ENCODE measurements at places on chromosomes 3 and 15.

GRCh38 chr3:61926923-61927322 lies 365.6 kb downstream of the PTPRG start:
- DNase-seq, result no peak

- DNase-seq, result no peak
Observed at GRCh38 chr3:152841131-152841530, 6.2 kb downstream of the P2RY1 start.

DNA sequence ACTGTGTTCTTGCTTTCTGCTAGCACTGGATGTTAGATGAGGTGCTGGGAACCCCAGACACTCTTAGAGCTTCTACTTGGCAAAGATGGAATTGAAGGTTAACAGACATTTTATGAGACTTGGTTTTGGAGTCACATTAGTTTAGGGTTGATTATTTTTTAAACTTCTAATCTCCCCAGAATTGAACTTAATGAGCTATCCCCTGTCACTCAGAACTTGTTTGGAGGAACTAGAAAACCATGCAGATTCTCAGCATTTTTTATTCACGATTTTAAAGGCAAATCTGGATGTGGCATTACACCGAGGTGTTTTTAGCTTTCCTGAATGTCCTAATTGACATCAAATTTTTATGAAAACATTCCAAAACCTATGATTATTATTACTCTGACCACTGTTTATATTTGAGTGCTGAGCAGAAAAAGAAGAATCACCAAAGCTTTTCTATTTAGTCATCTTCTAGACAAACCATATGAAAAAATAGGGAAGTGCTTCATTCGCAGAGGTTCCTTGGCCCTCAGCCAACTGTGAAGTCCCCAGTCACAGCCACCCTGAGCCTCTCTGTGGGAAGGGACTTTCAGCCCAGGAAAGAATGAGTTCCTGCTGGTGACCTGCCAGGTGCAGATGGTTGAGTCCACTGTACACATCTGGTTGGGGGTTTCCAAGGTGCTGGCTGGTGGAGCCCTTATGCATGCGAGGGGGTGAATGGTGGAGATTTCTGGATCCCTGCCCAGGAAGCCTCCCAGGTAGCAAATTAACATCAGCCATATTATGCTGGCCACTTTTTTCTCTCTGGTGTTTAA lies 196.0 kb upstream of the TOPAZ1 start:
- peak; percentile 43 for DNase-seq

GRCh38 chr3:66469220-66469640 lies 31.6 kb downstream of the LRIG1 start:
- no peak for DNase-seq

GRCh38 chr3:9912294-9912935 lies 4.5 kb upstream of the IL17RC start:
- DNase-seq, result peak; percentile 69

Data from AML-193 (cell line).